ENCODE measurements at places on chromosomes 5 and 9.

DNA sequence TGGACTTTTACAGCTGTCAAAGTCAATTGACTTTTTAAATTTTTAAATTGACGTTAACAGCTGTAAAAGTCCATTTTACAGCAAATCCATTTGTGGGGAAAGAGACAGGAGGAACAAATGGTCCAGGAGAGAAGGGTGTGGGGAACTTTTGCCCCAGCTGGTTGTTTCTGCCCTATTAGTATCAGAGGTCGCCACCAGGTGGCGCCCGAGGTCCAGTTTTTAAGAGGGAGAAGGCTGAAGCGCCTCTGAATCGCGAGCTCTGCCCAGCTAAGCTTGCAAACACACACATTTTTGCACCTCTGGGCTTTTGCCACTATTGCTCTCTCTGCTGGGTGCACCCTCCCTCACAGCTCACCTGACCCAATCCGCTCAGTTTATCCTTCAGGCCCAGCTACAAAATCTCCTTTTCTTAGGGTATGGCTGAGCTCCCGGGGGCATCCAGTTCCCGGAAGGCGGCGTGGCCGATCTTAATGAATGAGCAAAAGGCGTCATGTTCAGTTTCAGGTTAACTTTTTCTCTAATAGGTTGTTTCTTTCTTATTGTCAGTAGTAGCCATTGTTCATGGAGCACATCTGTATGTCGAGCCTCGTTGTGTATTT, 6.3 kb upstream of the TTLL11 start:
- DNase-seq, result peak; percentile 87

DNA sequence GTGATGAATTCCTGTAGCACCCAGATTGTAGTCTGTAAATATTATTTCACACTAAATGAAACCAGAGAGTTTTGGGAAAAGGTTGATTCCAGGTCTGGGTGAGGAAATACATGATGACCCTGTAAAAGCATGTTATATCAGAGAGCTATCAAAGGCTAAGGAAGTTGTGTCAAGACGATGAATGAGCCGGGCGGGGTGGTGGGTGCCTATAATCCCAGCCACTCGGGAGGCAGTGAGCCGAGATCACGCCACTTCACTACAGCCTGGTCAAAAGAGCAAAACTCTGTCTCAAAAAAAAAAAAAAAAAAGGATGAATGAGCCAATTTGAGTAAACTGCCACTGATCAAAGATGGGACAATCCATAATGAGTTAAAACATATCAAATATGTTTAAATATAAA, 29.2 kb downstream of the IL6ST start:
- DNase-seq, result no peak

GRCh38 chr5:38207343-38207742, 51.0 kb upstream of the EGFLAM start:
- no peak for DNase-seq

DNA sequence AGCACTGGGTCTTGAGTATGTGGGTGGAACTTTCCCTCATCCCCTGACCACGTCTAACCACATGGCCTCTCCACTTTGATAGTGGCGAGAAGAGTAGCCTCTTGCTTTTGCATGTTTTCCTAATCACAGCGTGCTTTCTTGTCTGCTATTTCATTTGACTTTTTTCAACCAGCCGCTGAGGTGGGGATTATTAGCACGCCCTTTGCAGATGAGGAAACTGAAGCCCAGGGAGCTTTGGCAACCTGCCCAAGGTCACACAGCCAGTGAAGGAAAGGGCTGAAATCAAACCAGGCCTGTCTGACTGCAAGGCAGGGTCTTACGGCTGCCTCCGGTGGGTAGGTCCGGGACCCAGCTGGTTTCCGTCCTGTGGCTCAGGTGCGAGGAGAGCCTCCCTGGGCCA, 106.5 kb upstream of the MSX2 start:
- no peak for DNase-seq

DNA sequence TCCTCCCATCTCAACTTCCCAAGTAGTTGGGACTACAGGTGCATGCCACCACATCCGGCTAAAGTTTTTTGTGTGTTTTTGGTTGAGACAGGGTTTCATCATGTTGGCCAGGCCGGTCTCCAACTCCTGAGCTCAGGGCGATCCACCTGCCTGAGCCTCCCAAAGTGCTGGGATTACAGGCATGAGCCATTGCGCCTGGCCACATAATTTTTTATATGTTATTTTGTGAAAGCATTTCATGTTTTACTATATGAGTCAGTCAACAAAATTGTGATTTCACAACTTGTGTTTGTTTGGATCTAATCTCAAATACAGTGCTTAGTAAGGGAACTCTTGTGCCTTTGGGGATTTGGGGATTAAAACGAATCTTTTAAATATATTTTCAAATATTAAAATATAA, 20.0 kb upstream of the FAM120AOS start:
- no peak for DNase-seq

- DNase-seq, result peak; percentile 70
These were observed 117.2 kb downstream of the INVS start for GRCh38 chr9:100216178-100216787.

DNA sequence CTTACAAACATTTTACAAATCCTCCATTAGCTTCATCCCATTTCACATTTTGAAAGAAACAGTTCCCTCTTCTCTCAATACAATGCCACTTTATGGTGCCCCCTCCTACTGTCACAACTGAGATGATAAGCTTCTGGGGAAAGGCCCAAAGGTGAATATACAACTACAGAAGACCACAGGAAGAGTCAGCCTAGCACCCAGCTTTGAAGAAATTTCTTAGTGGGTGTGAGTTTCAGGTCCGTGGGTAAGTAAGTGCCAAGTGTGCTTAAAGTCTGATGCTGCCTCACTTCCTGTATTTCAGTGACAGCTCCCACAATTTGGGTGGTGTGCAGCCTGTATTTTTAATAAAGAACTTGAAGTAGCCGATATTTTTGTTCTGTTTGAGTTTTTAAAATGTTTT, 68.1 kb downstream of the ARHGEF28 start:
- no peak for DNase-seq
